HCEC 1CT (cell line): ENCODE measurements at places on chromosomes 1 and 21.
A peak's percentile ranks its signal among the peaks of the same experiment; 100 is the strongest.

DNA sequence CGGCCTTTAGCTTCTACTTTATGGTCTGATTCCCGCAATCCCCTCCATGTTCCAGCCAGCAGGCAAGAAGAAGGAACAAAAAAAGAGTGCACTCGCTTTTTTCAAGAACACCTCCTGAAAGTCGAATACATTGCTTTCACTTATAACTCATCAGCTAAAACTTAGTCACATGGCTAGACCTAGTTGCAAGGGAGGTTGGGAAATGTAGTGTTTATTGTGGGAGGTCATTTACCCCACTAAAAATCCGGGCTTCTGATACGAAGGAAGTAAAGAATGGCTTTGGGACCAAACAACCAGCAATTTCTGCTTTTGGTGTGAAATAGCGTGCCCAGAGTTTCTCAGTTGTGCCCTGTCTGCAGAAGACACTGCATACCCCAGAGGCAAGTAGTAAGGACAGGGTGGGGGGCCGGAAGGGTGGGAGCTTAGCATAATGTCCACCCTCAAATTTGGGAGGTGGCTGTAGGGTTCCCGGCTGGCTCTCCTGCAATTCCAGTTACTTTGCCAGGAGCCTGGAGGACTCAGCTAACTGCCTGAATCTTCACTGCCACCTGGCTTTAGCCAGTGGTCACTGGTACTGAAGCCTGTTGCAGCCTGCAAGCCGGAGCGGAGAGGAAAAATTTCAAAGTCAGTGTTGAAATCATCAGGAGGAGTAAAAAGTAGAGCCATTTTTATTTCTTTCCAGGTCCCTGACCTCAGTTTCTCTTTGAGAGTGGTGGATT lies 57.7 kb upstream of the F3 start:
- peak; percentile 59 for DNase-seq

DNA sequence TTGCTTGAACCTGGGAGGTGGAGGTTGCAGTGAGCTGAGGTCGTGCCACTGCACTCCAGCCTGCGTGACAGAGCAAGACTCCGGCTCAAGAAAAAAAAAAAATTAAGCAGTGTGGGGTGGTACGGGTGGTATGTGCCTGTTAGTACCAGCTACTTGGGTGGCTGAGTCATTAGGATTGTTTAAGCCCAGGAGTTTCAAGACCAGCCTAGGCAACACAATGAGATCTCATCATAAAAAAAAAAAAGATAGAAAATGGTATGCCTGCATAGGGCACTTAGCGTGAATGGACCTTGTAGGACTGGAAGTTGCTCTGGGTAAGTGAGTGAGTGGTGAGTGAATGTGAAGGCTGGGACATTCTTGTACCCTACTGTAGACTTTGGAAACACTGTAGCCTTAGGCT lies 37.0 kb downstream of the TBCE start:
- no peak for DNase-seq

GRCh38 chr1:109252893-109253802 lies 3.8 kb downstream of the CELSR2 start:
- DNase-seq, result no peak

GRCh38 chr1:37493336-37494098 lies 19.1 kb downstream of the ZC3H12A start:
- DNase-seq, result no peak

GRCh38 chr1:195744256-195744655 lies 864.0 kb downstream of the KCNT2 start:
- no peak for DNase-seq

GRCh38 chr1:218368686-218369085 lies 23.6 kb downstream of the TGFB2 start:
- no peak for DNase-seq

GRCh38 chr1:11414926-11415538 lies 63.9 kb upstream of the DISP3 start:
- no peak for DNase-seq

DNA sequence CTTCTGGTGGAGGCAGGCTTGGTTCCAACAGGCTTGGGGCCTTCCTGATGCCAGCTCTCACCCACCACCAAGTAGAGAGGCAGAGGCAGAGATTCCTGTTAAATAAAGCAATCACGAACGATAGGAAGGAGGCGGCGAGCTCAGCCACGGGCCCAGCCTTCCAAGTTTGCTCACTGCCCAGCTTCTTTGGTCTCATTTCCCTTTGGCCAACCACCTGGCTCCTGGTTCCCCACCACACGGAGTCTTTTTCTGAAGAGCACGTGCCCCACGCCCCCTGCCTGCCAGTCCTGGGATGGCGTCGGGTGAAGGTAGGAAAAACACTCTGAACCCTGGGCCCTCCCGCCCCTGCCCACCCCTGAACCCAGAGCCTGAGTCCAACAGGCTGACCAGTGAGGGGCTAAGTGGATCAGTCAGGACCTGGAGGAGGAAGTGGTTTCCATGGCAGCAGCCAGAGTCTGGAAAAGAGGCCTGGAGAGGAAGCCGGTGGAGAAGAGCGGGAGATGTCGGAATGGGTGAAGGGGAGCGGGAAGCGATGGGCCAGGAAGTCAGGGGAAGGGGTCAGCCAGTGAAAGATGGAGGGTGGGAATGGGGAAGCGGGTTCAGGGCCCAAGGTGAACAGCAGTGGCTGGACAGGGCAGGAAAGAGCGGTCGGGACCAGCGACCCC lies 158.2 kb upstream of the KLHDC7A start:
- no peak for DNase-seq

GRCh38 chr1:59028048-59028447 lies 244.2 kb upstream of the JUN start:
- no peak for DNase-seq

GRCh38 chr1:54200519-54200997 lies 591 bp downstream of the MRPL37 start:
- no peak for DNase-seq
